ENCODE measurements at places on chromosomes 1 and 21.
A peak's percentile ranks its signal among the peaks of the same experiment; 100 is the strongest.

DNA sequence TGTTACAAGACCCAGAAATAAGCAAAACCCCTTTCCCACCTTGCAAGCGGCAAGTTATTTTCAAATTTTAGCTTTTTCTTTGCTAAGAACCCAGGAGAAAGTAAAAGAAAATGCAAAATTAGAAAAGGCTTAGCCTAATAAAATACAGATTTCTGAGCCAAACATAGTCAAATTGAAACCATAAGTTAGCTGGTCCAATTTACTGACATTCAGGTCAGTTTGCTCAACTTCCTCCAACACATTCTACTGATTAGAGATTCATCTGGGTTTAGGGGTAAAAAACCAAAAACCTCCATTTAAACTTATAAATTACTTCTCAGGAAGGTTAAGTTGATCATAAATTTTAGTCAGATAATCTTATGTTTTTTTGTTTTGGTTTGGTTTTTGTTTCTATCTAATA lies 701.8 kb upstream of the CXADR start:
- DNase-seq = no peak

GRCh38 chr21:33109574-33110339 lies 39.8 kb downstream of the OLIG1 start:
- no peak for DNase-seq

- no peak for DNase-seq
Measured at GRCh38 chr1:151693057-151693651, 23.4 kb downstream of the CELF3 start.

GRCh38 chr1:6819246-6820040 lies 34.2 kb downstream of the CAMTA1 start:
- DNase-seq = no peak

DNA sequence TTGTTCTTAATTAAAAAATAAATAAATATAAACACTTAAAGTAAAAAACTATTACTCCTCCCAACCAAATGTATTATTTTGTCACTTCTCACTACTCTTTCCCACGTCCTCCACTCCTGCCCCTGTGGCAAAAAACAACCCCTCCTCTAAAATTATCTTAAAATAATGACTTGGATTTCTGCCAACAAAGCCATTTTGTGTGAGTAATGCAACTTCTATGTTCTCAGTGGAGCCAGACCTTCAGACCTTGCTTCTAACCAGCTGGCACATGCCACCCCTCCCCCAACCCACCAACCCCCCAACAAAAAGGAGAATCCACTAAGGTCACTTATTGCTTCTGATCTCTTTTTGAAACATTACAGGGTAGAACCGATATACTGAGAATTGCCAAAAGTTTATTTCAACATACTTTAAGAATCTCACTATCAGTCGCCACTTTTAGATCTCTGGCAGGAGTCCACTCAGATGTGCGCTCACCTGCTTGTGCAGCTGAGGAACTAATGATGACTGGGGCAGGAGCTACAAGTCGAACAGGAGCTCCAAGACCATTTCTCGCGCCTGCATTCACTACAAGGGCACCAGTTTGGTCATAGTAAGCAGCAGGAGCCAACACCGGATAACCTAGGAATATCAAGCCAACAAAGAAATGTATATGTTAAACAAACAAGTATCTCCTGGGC lies 58.3 kb upstream of the SDC3 start:
- DNase-seq = no peak

DNA sequence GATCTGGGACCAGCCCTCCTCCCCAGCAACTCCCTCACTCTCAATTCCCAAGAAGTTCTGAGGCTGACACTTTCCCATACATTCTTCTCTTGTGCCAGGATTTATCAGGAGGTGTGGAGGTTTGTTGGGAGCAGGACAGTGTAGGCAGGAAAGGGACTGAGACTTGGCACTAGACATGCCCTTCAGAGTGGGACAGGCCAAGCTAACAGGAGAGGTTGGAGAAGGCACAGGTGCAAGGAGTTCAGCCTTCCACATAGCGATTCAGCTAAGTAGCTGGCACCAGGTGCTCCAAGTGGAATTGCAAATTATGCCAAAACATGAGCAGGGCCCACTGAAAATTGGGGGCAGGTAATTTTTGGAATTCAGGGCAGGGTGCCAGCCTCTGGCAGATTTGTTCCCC lies 83.0 kb upstream of the DUSP10 start:
- no peak for DNase-seq

- DNase-seq = no peak
Measured at GRCh38 chr1:70553567-70553956, 142.5 kb downstream of the CTH start.

- DNase-seq = no peak
Measured at GRCh38 chr1:46520063-46520911, 30.7 kb downstream of the DMBX1 start.

GRCh38 chr1:153805042-153805745 lies 30.0 kb downstream of the SLC27A3 start:
- DNase-seq = peak; percentile 82
